Fibroblast of mammary gland (primary cell): ENCODE measurements at places on chromosomes 2 and 18.

- no peak for DNase-seq
Observed at GRCh38 chr2:10530607-10531239, 82.6 kb upstream of the ODC1 start.

GRCh38 chr2:134143568-134143967 lies 110.3 kb upstream of the MGAT5 start:
- DNase-seq, result no peak

DNA sequence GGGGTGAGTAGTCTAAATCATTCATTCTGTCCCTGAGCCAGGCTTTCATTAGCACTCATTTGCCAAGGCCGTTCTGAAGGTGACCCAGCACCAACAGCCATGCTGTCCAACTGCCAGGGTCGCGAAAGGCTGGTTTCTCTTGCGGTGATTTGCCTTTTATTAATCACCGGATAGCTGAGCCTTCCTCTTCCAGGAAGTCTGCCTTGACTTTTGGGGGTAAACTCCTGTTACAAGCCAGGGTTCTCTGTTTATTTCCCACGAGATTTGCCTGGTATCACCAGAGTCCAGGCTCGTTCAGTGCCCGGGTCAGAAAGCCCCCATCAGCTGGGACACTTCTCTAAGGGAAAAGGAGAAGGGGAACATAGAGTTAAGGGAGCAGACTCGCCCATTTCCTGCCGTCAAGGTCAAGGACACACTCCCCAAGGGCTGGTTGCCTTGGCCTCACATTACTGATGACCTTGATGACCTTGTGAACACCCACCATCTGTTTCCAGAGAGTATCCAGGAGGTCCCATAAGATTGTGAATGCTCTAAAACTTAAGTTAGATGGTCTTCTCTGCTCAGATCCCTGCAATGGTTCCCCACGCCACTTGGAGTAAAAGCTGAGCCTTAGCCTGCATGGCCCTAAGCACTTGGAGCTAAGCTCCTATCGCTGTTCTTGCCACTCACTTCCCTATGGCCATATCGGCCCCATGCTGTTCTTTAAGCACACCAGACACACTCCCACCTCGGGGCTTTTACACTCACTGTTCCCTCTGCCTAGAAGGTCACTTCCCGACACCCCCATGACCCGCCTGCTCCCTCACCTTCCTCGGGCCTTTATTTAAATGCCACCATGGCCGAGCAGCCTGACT lies 118.0 kb upstream of the STPG4 start:
- DNase-seq, result no peak

DNA sequence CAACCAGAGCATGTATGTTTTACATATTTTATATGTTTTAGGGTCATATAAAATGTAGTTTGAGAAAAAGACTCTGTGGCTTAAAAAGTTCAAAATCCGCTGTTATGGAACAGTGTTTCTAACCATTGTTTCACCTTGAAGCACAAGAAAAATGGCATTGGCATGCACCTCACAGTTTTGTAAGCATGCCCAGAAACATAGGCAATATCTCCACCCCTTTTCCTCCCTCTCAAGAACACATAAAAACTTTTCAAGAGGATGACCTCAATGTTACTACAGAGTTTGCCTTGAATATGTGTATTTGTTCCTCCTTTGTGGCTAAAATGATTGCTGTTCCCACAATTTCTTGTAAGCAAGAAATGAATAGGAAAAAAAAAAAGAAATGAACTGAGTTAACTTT lies 29.3 kb upstream of the SLC40A1 start:
- DNase-seq, result peak; percentile 24

DNA sequence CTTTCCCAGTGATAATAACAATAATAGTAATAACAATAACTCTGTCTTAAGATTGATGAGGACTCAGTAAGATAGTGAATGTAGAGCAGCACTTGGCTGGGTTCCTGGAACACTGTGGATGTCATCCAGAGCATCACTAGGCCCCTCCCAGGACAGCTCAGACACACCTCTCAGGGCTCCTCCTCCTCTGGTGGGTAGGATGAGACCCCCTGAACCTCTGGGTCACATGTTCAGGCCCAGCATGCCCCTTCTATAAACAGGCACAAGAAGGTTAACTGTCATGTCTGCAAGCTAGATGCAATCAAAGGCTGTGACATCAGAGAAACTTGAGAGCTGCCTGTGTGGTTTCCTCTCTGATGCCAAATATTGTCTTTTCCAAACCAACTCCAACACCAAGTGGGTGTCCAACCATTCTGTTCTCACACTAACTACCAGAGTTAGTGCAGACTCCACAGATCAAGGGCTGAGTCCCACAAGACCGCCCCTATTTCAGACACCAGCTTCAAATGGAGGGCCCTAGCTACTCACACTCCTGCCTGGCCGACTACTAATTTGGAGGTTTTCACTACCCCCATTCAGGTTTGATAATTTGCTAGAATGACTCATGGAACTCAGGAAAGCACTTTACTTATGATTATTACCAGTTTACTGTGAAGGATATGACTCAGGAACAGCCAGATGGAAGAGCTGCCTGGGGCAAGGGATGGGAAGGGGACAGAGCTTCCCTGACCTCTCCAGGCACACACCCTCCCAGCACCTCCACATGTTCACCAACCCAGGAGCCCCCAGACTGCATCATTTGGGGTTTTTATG lies 46.4 kb upstream of the BZW1 start:
- peak; percentile 97 for DNase-seq

DNA sequence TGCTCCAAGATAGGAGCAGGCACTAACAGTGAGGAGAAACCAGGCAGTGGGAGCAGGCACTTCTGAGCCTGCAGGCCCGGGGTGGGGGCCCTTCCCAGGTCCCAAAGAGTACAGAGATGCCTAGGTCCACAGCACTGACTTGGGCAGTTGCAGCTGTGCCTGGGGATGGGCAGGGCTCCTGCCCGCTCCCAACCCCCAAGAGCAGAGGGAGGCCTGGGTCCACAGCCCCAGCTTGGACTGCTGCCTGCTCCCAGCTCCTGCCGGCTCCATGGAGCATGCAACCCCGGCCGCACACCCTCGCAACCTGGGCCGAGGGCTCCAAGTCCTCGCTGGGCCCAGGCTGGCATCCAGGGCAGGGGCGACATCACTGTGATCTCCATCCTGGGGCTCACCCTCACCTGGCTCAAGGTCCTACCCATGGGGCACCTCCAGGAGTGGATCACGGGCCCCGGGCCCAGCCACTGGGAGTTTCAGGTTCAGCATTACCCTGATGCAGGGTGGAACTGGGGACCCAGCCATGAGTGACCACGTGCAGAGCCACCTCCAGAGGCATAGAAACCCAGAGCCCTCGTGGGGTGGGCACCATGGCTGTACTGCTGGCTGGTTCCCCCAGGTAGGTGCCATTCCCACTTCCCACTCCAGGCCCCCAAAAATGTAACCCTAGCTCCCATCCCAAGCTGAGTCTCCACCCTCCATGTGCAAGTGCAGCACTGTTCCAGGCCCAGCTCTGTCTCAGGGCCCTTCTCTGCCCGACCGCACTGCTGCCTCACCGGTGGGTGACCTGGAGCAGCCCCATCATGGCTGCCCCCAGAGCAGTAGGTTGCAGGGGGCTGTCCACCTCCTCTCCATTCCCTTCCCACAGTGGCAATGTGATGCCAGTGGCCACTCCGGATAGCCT lies 325.6 kb downstream of the NR4A2 start:
- no peak for DNase-seq

GRCh38 chr18:45722899-45723298 lies 1.1 kb upstream of the SLC14A1 start:
- DNase-seq, result peak; percentile 82

DNA sequence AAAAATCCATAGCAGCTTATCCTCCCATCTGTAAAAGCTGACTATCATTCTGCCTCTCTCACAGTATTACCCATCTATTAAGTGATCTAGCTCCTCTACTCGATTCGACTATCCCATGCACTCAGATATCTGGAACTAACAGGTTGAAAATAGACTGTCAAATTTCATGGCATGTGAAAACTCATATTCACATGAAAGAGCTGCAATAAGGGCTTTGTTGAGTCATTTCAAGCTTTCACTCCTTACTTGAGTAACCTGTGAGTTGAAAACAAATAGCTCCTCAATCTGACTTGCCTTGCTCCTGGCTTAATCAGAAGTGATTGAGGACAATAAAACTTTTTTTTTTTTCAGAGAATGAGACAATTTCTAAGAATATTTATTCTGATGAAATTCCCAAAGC lies 192.4 kb upstream of the ERBB4 start:
- DNase-seq, result no peak

GRCh38 chr2:159963700-159964099 lies 98.7 kb downstream of the PLA2R1 start:
- DNase-seq, result no peak

GRCh38 chr2:123738643-123739042 lies 286.4 kb upstream of the CNTNAP5 start:
- DNase-seq, result peak; percentile 2

- no peak for DNase-seq
Observed at GRCh38 chr2:221610255-221610654, 38.2 kb upstream of the EPHA4 start.

GRCh38 chr2:237628247-237629187 lies 1.1 kb downstream of the LRRFIP1 start:
- no peak for DNase-seq

- no peak for DNase-seq
Observed at GRCh38 chr2:67658820-67659219, 261.7 kb downstream of the ETAA1 start.

- DNase-seq, result no peak
Observed at GRCh38 chr2:234195516-234195915, 145.0 kb downstream of the SPP2 start.

GRCh38 chr18:36308711-36309435 lies 11.4 kb downstream of the FHOD3 start:
- no peak for DNase-seq

GRCh38 chr18:76491473-76491775 lies 3.6 kb downstream of the ZNF516 start:
- DNase-seq, result peak; percentile 64
